ENCODE measurements at places on chromosomes 6 and 20. TPM values are rescaled to one million over a fixed set of nuclear protein-coding genes. Genes with fewer than 3 reads are reported as not detected.

Gene FERMT1
- 0.15 TPM for polyA plus RNA-seq

Gene PXDC1
- 89.9 TPM for polyA plus RNA-seq

Gene PERP
- 54.2 TPM for polyA plus RNA-seq

GRCh38 chr6:137801352-137802114 is 65.5 kb upstream of the TNFAIP3 start:
- no peaks in the 10 kb centered on the region for H3K36me3 ChIP-seq
- no peak overlapping the region for H3K27ac ChIP-seq
- no peak for DNase-seq
- no peaks in the 10 kb centered on the region for H3K27me3 ChIP-seq

DNA sequence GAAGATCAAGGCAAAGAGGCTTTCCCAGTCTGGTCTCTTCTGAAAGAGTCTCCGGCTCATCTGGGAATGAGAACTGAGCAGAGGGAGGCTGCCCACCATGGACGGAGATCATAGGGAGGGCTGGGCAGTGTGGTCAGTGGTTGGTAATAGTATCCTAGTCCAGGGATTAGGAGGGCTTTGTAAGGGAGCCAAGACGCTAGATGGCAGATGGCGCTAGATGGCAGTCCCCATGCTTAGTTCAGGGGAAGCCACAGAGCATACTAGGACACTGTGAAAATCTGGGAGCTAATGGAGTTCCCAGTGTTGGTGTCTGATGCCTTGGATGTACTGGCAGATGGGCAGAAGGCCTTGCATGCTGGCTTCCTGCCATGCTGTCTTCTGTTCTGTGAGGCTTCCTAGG is 21.7 kb upstream of the DAAM2 start:
- H3K4me3 ChIP-seq, result no peak overlapping the region
- H3K4me1 ChIP-seq, result no peaks in the 10 kb centered on the region
- H3K27me3 ChIP-seq, result no peaks in the 10 kb centered on the region
- no peak for DNase-seq
- H3K36me3 ChIP-seq, result no peaks in the 10 kb centered on the region

Data from heart left ventricle (tissue), 16 donors.